ENCODE measurements at places on chromosomes 16 and 17.

DNA sequence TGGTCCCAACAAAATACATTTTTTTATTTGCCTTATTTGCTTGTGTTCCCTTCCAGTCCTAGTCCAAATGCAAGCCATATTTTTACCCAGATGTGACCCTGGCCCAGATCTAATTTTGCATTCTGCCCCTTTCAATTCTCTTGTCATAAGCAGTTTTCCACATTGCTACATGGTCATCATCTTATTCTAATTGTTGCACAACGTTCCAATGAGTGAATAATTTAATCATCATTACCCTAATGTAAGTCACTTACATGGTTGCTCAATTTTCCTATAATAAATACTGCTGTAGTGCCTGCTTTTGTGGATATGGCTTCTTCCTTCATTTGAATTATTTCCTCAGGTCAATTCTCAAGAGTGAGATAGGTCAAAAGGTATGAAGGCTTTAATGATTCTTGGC is 12.8 kb downstream of the RSAD1 start:
- no peak for DNase-seq

DNA sequence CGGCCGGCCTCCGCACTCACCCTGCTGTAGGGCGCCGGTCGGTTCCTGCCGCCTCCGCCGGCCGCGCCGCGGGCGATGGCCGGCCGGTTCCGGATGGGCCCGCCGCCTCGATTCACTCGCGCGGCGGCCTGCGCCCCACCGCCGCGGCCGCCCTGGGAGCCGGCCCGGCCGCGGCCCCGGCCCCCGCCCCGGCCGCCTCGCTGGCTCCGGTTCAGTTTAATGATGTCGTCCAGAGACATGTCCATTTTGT is 158 bp downstream of the ALYREF start:
- no peak for DNase-seq

GRCh38 chr17:17361543-17361866 is 58.3 kb downstream of the NT5M start:
- DNase-seq: peak; percentile 76

DNA sequence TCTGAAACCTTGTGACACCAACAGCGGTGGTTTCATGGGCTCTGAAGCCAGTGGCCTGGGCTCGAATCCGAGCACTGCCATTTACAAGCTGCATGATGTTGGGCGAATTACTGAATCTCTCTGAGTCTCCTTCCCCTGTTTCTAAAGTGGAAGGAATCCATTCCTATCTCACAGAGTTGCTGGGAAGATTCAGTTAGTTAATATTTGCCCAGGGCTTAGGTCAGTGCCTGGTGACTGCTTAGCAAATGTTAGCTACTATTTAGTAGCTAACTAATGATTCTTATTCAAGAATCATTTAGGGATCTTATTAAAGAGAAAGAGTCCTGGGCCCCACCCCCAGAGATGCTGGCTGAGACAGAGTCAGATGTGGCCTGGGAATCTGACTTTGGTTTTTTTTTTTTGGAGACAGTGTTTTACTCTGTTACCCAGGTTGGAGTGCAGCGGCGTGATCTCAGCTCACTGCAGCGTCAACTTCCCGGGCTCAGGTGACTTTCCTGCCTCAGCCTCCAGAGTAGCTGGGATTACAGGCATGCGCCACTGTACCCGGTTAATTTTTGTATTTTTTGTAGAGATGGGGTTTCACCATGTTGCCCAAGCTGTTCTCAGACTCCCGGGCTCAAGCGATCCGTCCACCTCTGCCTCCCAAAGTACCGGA is 33.6 kb upstream of the RAI1 start:
- no peak for DNase-seq

DNA sequence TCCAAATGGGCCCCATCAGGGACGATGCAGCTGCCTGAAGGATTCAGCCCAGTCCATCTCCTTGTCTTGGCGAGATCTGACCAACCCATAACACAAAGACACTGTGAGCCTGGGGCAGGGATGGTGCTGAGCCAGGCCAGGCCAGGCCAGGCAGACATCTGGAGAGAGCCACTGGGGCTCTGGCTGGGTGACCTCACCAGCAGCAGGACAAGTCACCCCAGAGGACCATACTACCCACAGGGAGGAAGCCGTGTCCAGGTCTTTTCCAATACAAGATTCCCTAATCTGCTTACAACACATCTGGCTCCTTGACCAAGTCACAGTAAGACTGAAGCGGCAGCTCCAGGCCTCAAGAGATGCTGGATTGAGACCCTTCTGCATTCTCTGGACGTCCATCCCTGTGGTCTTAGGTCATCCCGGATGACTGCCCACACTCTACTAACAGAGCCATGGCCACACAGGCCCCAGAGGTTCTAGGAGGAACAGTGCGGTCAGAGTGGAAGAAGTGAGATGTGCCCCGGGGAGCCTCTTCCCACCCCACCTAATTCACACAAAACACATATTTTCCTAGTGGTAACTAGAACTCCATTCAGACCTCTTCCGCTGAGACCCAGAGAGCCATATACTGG is 81.8 kb upstream of the RCVRN start:
- DNase-seq: peak; percentile 48
